ENCODE measurements at places on chromosomes 11 and 22.

DNA sequence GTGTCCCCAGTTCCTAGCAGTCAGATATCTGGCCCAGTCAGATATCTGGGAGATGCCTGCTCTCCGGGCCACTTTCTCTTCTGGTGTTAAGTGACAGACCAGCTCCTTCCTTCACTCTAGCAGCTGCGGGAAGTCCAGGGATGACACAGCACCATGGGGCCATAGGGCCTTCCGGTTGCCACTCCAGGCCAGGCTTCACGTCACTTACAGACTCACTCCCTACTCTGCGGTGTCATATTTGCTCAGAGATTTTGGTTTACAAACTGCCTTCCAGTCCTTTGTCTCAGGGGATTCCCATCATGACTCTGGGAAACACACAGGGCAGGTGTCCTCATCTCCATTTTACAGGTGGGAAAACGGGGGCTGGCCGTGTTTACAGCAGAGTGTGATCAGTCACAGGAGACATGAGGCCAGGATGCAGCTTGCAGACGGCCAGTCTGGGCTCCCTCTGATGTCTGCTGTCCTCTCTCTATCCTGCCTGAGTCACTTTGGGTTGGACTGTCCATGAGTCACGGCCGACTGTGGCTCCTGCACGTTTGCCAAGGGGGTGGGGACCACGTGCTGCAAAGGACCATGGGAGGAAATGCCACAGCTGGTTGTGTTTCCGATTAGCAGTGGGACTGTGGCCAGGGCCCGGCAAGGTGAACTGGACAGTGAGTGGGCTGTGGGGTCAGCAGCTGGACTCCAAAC, 8.2 kb upstream of the TBC1D22A start:
- DNase-seq = no peak

GRCh38 chr11:79388201-79388600, 52.6 kb downstream of the TENM4 start:
- no peak for DNase-seq

GRCh38 chr11:61880454-61880853, 10.9 kb downstream of the FADS3 start:
- DNase-seq = no peak

GRCh38 chr11:34358728-34359547, 1.1 kb upstream of the ABTB2 start:
- DNase-seq = no peak

DNA sequence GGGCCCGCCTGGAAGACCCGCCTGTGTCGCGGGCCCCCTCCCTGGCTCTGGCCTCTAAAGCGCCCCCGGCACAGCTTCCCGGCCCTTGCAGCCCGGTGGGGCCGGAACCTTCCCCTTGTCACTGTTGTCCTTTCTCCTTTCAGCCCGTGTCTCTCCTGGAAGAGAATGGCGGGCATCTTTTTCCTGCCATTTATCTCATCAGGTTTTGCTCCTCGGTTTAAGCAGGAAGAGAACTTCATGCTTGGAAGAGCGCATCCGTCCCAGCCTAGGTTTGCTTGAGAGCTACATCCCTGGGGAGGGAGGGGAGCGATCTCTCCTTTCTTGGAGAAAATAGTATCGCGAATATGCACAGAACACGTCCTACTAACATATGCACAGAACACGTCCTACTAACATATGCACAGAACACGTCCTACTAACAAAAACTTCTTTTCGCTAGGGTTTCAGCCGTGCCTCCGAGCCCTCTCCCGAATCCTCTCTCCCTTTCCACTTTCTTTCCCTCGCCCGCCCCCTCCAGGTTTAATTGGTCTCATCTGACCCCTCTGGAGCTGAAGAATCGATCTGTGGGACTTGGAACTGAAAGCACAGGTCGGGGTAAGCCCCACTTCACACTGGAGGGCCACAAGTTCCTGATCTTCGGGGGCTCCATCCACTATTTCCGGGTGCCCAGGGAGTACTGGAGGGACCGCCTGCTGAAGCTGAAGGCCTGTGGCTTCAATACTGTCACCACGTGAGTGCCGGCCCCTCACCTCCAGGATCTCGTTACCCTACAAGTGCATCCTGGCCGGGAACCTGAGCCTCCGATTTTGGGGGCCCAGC, 1.2 kb downstream of the GLB1L3 start:
- no peak for DNase-seq

DNA sequence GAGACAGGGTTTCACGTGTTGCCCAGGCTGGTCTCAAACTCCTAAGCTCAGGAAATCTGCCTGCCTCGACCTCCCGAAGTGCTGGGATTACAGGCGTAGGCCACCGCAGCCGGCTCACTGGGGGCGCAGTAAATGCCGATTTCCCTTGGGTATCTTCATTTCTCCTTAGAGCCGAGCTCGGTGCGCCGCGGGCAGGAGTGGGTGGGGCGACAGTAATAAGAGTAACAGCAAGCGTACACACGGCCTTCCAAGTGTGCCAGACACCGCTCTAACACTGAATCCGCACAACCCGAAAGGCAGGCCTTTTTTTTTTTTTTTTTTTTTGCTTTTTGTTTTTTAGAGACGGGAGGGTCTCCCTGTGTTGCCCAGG, 500 bp upstream of the ADSL start:
- no peak for DNase-seq

GRCh38 chr11:11020747-11021149, 162.9 kb upstream of the ZBED5 start:
- no peak for DNase-seq

GRCh38 chr11:112837162-112837826, 123.9 kb upstream of the NCAM1 start:
- DNase-seq = no peak

DNA sequence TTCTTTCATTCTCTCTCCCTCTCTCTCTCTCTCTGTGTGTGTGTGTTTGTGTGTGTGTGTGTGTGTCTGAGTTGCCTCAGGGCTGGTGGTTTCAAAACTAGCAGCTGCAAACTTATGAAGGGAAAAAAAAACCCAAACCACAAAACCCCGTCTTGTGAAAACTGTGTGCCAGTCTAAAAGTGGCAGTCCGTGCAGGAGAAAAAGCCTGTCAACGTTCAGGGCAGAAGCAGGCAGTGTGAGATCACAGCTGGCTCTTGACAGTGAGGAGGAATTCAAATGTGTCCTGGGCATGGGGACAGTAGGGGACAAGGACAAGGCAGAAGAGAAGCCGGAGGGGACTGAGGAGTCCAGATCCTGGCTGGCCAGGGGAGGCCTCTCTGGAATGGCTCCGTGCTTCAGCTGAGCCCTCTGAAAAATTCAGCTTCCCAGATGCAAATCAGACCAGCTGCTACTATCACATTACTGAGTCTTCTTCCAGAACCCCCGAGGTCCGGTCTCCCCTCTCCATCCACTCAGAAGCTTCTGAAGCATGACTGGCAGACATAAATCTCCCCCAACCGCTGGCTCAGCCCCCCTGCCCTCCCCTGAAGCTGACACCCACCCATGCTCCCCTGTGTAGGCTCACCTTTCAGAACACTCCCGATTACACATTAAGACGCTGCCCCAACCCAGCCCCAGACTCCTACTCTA, 31.9 kb downstream of the FLI1 start:
- DNase-seq = no peak

GRCh38 chr11:59865031-59865430, 1.3 kb downstream of the TCN1 start:
- DNase-seq = no peak

DNA sequence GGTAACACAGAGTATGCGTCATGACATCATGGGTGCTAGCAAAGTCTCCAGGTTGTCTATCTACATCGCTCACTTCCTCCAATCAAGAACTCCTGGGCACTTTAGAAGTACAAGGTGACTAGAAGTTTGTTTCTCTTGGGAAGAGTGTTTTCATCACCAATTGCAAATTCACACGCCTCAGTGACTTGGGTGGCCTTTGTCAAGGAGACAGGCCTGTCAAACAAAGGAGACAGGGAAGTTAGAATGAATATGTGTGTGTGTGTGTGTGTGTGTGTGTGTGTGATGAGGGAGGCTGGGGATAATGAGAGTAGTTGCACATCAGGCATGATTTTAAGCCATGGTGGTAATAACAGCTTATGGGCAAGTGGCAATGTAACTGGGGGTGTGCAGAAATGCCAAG, 953.2 kb downstream of the OPCML start:
- no peak for DNase-seq

GRCh38 chr11:69546735-69547370, 65.4 kb downstream of the LINC01488 start:
- no peak for DNase-seq

DNA sequence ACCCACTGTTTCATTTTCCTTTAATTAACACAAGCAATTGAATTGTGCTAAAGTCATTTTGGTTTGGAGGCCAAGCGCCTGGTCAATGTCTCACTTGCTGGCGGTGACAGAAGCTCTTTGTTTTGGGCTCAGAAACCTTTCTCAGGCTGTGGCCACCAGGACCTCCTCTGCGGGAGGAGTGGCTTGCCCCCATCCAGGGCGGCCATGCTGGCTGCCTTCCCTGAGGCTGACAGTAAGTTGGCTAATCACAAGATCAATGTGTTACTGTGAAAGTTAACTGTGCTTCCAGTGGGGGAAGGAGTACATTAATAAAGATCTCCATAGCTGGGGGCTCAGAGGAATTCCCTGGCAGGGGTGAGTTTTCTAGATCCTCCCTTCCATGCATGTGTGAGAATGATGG, 1074.5 kb downstream of the NTM start:
- DNase-seq = no peak

GRCh38 chr11:14384338-14384737, 25.4 kb upstream of the RRAS2 start:
- no peak for DNase-seq

GRCh38 chr11:59647245-59647980, 21.4 kb downstream of the PATL1 start:
- DNase-seq = no peak

DNA sequence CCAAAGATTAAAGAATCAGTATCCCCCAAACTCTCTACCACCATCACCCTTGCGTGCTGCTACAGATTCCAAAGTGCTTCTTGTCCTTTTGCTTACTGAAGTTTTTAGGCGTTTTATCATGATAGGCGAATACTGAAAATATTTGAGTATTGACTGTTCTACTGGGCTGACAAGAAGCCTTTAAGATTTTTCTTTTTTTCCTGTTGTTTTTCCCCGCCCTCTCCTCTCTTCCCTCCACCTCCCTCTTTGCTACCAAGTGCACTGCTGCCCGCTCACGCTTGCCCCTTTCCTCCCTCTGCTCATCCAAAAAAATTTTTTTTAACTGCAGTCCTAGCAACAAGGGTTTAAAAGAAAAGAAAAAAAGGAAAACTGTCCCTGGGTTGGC, 679 bp downstream of the SPCS2 start:
- DNase-seq = no peak

DNA sequence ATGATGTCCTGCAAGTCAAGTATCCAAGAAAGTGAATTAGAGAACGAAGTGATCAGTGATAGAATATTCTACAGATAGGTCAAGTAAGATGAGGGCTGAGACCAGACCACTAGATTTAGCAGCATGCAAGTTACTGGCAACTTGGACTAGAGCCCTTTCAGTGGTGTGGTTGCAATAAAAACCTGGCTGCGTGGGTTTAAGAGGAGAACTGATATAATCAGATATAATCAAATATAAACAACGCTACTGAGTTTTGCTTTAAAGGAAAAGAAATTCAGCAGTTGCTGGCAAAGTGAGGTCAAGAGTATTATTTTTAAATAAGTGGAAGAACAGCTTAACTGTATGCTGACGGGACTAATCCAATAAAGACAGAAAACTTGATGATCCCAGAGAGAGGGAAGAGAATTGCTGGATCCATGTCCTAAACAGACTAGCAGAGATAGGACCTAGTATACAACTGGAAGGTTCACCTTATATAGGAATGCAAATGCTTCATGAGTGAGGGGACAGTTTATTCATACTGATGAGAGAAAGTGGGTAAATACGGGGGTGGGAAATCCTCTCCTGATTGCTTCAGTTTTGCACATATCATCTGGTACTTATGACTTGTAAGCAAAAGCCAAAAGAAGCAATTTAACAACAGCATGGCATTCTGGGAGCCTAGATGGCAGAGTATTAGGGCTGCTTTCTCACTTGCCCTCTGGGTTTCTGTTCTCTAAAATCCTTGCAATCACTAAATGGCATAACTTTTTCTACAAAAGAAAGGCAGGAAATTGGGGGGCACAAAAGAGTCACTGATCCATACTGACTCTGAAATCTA, 146.2 kb downstream of the RBFOX2 start:
- no peak for DNase-seq

DNA sequence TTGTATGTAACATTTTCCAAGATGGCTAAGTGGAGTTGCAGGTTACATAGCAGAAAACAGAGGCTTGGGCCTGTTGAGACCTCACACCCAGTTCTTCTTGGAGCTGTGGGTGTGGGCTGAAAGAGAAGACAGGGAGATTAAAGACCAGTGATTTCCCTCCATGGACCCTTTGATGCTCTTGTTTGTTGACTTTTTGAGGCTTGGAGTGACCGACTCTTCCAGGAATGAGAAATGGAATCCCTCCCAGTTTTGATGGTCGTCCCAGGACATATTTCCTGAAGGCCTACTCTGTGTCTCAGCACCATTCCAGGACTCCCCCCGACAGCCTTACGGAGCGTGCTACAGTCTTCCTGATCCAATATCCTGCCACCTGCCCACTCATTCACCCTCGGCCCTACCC, 96.9 kb downstream of the PTPRJ start:
- no peak for DNase-seq

- DNase-seq = no peak
These were observed 5.1 kb upstream of the SYCE3 start for GRCh38 chr22:50567721-50568252.

DNA sequence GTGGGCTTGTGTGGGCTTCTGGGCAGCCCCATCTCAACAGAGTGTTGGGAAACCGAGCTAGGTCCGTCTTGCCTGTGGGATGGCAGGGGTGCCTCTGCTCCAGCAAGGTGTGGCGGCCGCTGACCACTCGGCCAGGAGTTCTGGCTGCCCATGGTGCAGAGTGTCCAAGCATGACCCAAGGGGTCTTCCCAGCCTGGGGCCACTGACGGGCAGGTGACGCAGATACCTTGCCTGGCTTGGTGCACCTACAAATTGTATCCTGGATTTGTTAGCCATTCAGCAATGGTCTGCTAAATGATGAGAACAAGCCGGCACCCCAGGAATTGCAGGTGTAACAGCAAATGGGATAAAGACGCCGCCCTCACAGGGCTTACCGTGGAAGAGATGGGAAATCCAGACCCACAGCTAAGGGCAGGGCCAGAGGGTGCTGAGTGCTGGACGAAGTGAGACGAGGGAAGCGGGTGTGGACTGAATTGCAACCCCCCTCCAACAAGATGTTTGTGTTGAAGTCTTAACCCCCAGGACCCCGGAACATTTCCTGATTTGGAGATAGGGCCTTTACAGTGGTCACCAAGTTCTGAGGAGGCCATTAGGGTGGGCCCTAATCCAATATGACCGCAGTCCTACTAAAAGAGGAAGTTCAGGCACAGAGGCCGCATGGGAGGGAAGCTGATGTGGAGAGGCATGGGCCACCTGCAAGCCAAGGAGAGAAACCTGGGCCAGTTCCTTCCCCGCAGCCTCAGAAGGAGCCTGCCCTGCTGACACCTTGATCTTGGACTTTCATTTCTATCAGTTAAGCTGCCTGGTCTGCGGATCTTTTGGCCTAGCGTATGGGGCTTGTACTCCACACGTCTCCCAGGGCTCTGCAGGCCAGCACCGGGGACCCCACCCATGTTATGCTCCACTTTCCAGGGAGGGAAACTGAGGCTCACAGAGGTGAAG, 45.2 kb upstream of the LINC01488 start:
- no peak for DNase-seq

GRCh38 chr22:50613291-50613981, 12.8 kb downstream of the MAPK8IP2 start:
- no peak for DNase-seq
